ENCODE measurements at places on chromosomes 5 and 9. TPM values are rescaled to one million over a fixed set of nuclear protein-coding genes. Genes with fewer than 3 reads are reported as not detected.

CBY3 gene
- not detected for total RNA-seq

CDHR2 gene
- 0.54 TPM for total RNA-seq

F2RL1 gene
- 0.46 TPM for total RNA-seq

DRD1 gene
- total RNA-seq, result not detected

DMRTA1 gene
- not detected for total RNA-seq

PCDHB11 gene
- not detected for total RNA-seq

TMEM174 gene
- not detected for total RNA-seq

ELAVL2 gene
- not detected for total RNA-seq

ANXA2R gene
- 8.4 TPM for total RNA-seq

FBXW2 gene
- 69.9 TPM for total RNA-seq
